ENCODE measurements at places on chromosomes 6 and 20.

- peak; percentile 63 for DNase-seq
Observed at GRCh38 chr20:33209789-33210188, 7.4 kb upstream of the BPIFA3 start.

GRCh38 chr6:16064671-16065072 lies 64.2 kb upstream of the MYLIP start:
- no peak for DNase-seq

- DNase-seq, result no peak
Observed at GRCh38 chr6:12058172-12058961, 46.3 kb downstream of the HIVEP1 start.

DNA sequence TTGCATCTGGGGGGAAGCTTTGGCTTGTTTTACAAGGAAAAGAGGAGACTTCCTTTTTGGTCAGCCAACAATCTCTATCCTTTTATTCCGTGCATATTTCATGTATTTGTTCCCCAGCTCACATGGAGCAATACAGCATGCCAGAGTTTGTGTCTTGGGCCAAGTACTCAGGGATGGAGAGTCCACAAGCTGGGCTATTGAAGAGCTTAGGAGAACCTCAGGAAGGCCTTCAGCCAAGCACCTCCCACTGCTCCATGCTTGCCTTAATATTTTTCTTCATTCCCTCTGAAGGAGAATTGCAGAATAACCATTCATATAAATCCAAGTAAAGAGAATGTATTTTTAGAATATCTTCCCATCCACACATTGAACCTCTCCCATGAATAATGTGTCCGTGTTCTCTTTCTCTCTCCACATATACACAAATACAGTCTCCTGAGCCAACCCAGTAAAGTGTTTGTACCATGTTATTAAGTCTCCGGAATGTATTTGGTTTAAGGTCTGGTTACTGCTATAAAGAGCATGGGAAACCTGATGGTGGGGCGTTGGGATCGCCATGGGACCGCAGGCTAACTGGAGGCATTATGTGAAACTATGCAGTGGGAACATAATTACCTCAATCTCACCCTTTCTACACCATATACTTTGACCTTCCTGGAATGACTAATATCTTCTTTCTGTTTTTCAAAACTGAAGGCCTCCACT lies 3.0 kb downstream of the LAMA4 start:
- DNase-seq, result no peak

DNA sequence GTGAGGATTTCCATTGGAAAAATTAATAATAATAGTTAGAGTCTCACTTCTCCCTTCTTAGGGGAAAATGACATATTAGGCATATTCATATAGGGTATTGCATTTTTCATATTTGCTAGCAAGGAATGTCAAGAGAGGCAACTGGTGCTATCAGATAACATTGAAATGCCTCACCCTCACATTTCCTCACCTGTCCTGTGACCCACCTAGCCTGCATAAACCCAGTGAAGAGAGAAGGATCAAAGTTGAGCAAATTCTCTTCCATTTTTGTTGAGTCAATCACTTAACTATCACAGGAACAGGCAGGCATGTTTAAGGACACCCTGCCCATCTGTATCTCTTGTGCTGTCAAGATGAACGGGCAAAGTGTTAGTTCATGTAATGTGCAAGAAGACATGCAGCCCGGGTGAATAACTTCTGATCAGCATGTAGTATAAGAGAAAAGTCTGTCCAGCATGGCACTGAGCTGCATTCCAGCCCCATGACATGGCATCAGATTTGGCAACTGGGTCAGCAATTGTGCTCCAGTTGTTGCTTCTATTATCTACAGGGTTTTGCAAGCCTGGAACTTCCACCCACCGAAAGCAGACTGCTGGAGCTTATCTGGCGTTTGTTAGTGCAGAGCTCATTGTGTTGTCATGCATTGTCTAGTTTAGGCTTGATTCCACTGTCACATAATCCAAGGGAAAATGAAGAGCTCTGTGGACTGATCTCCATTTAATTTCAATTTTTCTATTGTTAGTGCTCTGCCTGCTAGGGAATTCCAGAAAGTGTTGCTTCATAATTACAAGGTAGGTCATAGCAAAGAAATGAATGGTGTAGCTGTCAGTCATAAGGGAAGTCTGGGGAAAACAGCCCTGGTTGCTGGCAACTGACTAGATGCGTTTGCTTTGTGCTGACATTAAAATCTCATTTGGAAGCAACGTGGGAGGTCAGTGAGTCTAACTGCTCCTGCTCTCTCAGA lies 138.4 kb upstream of the TNFAIP3 start:
- no peak for DNase-seq

DNA sequence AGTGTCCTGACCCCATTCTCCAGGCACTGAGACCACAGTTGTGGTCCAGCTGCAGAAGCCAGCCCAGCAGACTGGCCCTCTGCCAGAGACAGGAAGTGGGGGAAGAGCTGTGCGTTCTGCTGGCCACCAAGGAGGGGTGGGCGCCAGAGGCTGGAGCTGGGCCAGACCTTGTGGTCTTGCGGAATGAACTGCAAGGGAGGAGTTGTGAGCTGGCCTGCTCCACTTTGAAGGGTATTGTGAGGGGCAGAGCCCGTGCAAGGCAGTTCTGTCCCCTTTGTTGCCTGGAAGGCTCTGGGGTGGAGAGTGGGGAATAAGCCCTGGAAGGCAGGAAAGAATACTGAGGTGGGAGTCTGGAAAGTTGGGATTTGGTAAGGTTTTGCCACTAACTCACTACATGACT lies 3.6 kb upstream of the MDFI start:
- DNase-seq, result no peak

- no peak for DNase-seq
Observed at GRCh38 chr6:108732091-108732870, 115.9 kb upstream of the ARMC2 start.

DNA sequence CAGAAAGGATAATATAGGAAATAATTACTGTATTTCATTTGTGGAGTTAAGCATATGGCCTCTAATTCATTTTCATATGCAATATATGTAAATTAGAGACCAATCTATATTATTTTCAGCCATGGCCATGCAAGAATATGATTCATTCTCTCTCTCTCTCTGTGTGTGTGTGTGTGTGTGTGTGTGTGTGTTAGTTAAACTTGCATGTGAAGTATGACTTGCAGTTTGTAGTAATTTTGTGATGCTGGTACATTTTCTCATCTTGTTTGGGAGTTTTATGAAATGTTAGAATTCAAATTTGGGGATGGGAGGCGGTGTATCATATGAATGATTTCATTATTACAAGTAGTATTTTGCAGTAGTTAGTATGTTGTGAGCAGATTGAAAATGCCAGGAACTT lies 74.8 kb downstream of the JARID2 start:
- no peak for DNase-seq

- peak; percentile 48 for DNase-seq
Observed at GRCh38 chr6:156687789-156688619, 89.2 kb upstream of the ARID1B start.

DNA sequence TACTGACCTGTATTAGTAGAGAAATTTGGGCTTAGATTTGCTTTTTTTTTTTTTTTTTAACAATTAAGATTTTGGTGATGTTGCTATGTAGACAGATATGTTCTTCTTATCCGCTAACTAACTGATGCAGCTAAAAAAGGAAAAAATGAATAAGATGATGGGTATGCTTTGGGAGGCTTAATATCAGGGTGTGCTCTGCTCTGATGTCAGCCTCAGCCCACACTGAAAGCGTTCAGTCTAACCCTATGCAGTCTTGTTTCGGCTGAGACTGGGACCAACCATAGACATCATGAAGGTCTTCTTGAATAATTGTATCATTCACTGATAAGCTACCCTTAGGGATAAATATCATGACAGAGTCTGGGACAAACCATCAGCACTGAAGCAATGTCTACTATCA lies 6.9 kb upstream of the CCN2 start:
- DNase-seq, result no peak

- DNase-seq, result no peak
Observed at GRCh38 chr6:53205778-53206177, 57.1 kb upstream of the GCM1 start.

DNA sequence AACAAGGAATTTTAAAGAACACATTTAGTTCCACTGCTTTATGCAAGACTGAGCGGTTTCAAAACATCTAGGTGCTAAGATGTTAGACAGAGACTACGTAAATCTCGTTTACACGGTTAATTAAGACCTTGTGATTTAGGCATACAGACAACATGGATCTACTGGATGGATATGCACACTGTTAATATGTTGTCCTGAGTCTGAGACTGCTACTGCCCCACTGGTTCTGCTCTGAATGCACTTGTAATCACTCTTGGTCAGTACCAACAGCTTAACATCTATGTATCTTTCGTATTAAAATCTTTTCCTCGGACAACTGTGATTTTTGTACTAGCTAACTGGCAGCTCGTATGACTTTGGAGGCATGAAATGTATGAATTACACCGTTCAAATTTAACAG lies 3.1 kb downstream of the MAN1A1 start:
- DNase-seq, result no peak

DNA sequence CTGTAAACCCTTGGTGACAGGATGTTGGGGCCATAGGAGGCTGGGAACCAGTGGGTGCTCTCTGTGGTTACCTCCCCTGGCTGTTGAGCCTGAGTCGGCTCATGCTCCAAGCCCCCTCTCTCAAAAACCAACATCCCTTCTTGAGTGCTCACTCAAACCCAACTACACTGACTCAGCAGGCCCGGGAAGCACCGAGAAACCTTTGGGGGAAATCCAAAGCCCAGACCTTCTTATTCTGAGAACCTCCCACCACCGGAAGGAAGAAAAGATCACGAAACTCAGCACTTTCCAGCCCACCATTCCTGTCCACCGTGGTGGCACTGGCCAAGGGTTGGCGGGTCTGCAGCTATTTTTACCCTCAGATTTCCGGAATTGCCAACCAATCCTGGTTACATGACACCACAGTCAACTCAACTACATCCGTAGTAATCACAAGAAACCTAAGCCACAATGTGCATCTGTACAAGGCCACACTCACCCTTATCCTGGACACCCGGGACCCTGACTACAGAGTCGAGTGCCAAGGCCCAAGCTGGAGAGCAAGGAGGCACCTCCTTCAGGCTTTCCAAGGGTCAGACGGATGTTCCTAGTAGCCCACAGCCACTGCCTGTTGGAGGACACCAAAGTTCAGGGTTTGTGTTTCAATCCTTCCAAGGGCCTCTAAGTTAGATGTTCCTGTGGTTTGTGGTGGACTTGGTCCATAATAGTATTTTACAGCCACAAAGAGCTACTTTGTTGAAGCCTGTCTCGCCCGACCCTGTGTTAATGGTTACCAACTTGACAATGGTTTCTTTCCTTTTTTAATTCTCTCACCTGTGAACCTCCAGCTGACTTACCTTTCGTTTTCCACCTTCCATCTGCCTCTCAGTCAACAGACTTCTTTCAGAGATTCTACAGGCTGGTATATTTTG lies 317.0 kb downstream of the CDC5L start:
- DNase-seq, result peak; percentile 38

GRCh38 chr6:170147832-170148708 lies 142.8 kb downstream of the DLL1 start:
- peak; percentile 63 for DNase-seq

GRCh38 chr6:71642120-71642519 lies 244.2 kb upstream of the RIMS1 start:
- DNase-seq, result no peak

GRCh38 chr20:6882561-6883291 lies 115.2 kb downstream of the BMP2 start:
- no peak for DNase-seq

DNA sequence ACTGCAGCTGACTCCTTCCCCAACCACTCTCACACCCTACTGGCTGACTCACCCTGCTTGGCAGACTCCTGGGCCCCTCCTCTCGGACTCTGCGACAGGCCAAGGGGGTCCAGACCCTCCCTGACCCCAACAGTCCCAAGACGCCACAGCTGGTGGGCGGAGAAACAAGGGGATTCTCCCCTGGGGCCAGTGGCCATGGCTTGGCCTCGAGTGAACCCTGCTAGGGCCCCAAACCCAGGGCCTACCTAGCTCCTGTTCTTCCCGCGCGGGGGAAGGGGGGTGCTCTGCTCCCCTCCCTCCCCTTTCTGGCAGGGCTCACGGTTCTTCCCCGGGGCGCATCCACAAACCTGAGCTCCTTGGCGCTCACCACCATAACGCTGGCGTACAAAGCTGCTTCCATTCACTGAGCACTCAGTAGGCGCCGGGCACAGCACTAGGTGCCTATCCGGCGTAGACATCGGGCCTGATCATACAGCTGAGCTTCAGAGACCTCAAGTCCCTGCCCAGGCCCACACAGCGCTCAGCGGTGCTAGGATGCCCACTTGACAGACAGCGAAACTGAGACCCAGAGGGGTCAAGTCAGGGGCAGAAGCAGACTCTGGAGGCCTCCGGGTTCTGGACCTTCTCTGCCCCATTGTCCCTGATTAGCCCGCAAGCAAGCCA lies 597 bp downstream of the ADA start:
- DNase-seq, result peak; percentile 36

GRCh38 chr6:155147958-155148663 lies 115.7 kb upstream of the CLDN20 start:
- DNase-seq, result no peak

DNA sequence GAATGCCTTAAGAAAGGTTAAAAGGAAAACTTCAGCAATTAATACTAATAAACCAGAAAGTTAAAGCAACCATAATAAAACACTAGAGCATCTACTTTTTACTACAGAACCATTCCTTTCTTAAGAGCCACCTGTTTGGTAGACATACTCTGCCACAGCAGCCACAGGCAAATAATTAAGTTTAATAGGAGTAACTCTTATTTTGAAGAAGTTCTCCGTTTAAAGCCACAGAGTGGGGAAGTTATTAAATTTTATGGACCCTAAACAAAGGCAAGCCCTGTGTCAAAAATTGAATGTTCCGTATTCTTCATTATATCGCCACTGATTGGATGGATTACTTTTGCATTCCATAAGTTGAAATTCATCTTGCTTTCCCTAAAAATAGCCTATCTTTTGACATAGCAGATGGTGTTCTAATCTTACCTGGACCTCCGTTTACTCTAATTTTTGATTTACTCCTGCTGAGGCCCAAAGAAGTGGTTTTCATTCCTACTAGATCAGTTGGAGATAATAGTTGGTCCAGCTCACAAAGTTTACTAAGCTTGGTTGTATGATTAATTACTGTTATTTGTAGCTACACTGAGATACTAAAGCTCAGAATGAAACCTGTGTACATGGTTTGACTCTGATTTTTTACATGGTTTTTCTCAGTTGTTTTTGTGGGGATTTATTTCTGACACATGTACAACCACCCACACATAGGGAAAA lies 140.4 kb upstream of the SUPT3H start:
- no peak for DNase-seq
